ENCODE measurements at places on chromosomes 1 and 21.

GRCh38 chr1:63865561-63865960, 91.7 kb downstream of the ROR1 start:
- DNase-seq = no peak

DNA sequence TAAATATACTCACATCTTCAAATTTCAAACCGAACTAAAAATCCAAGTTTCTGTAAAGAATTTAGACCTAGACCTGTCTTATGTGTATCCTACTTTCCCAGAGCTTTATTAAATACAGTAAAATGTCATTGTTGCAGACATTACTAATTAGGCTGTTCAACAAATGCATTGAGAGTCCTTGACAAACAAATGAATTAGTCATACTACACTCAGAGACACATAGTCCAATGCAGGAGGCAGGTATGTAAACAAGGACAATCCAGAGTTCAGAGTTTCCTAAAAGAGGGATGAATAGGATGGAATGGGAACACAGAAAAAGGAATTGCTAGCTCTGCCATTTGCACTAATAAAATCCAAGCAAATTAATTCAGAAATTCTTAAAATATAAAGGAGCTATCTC, 1.6 kb upstream of the EGLN1 start:
- DNase-seq = no peak

DNA sequence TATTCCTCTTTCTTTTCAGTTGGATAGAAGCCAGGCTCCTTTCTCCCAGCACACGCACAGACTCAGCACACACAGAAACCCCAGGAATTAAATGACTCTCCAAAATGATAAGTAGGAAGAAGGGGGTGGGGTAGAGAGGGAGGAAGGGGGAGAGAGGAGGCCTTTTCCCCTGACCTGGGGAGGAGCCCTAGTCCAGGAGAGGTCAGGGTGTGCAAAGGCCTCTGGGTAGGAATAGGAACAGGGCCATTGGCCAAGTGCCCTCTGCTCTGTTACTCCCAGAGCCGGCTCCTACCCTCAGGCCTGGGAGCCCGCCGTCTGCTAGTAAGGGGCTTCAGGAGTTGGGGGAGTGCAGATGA, 35.6 kb upstream of the PUM1 start:
- no peak for DNase-seq

DNA sequence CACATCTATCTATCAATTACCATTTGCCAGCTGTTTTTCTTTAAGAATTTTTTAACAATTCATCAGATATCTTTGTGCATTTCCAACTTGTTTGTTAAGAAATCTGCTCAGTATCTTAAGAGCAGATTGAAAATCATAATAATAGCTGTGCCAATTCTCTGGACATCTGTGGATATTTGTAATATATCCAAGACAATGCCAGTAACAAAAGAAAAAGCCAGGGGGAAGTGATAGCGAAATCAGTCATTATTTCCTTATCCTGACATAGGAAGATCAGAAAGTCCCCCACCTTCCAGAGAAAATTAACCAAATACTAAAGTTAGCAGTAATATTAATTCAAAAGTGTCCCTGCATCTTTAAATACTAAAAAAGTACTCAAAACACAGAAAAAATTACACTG, 217.1 kb downstream of the RERE start:
- peak; percentile 2 for DNase-seq

DNA sequence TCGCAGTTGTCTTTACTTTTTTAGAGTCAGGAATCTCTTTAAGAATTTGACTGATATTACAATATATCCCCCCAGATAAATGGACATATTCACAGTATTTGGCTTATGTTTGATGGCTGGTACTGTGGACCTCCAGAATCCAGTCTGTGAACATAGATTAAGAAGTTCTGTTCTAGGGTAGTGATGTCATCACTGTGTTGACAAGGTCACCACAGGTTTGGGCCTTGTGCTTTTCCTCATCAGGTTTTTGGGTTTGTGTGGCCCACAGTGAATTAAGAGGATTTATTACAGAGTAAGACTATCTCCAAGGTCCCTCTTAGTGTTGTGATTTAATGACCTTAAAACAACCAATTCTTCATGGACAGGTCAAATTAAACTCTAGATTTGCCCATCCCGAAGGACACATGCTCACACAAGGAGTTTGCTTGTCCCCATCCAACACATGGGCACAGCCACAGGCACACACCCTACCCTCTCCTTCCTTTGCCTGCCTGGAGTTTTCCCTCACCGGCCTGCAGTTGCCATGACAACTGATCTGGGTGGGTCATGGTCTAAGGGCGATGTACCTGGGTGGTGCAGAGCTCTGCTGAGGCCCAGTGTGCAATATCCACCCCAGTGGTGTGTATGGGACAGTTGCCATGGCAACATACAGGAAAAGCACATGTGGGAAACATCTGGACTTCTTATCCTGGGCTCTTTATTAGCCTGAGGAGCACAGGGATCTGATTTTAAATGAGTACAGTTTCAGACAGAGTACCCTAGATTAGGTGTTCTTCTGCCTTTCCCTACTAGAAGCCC, 98.6 kb downstream of the NAV1 start:
- DNase-seq = no peak

DNA sequence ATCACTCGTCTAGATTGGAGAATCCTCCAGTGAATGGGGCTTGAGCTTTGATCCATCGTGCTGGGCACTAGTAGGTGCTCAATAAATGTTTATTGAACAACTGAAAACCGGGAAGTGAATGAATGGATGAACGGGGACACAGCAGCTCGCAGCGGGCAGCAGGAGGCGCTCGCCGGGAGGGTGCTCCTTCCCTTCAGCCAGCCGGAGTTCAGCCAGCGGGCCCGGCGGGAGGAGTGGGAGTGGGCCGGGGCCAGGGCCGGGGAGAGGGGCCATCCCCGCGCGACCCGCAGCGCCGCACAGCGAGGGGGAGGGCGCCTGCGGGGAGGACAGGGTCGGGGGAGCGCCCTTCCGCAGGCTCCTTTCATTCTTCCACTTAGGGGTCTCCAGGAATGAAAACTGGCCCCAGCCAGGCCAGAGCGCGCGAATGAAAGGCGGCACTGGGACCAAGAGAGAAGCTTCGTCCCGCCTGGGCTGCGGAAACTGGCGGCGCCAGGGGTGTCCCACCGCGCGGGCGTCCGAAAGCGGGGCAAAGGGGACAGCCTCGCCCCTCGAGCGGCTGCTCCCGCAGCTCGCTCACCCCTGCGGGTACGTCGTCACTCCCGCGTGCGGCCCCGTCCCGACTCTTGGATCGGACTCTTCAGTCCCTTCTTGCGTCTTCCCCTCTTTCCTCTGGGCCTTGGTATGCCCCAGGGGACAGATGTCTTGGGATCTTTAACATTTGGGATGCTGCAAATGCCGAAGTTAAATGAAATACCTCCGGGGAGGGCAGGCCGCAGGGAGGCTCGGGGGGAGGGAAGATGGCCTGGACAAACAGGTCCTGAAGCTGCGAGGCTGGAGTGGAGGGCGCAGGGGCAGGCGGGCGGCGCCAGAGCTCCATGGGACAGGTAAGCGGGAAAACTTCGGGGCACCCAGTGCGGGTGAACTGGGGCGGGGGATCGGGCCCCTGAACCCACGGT, 3.6 kb upstream of the INAVA start:
- no peak for DNase-seq

DNA sequence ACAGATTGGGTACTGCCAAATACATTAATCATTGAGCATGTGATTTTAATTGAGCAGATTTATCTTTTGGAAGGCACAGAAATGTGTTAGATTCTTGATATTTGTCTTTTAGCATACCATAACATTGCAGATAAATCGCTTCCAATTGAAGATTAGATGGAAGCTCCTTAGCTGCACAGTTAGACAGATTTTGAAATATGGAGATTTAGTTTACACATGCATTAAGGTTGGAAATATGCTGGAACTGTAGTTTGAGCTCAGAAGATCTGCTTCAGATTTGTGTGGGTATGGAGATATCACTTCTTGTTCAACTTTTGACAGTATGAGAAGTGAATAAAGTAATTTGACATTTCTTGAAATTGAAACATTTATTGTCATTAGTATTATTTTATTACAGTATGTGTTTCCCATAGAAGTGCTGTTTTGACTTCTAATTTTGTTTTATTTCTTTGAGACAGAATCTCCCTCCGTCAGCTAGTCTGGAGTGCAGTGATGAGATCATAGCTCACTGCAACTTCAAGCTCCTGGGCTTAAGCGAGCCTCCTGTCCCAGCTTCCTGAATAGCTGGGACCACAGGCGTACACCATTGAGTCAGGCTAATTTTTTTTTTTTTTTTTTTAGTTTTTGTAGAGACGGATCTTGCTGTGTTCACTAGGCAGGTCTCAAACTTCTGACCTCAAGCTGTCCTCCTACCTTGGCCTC, 29.1 kb downstream of the THRAP3 start:
- no peak for DNase-seq

DNA sequence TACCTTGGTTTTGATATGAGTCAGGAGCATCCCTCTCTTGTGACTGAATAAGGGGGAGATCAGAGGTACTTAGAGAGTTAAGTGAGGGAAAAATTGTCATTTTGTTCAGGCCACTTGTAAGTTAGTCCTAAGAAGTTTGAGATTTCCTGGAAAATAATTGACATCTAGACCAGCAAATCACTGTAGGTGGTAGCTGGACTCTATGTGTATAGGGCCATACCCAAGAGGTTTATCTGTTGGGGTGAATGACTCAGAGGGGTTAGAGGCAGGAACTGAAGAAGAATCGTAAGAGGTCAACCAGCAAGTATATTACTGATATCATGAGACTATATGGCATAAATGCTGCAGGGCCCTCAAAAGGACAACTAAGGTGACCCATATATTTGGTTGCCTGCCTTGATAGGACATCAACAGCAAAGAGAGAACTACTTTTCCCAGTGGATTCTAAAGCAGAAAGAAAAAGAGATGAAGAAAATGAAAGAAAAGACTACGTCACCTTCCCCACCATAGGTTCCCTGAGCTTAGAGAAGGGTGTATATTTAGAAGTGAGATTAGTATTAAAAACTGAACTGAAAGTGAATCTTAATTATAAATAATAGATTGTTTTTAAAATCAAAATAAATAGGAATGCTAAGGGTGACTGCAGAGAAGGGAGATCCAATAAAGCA, 8.0 kb upstream of the RNPC3 start:
- DNase-seq = no peak
